Activated CD4-positive, alpha-beta T cell treated with anti-CD3 and anti-CD28 coated beads, Interleukin-2, amount 50 U/mL, for 24 hours (primary cell): ENCODE measurements at places on chromosomes 16 and 17.

GRCh38 chr17:5055543-5055942 is 20.3 kb upstream of the SLC52A1 start:
- DNase-seq, result no peak

DNA sequence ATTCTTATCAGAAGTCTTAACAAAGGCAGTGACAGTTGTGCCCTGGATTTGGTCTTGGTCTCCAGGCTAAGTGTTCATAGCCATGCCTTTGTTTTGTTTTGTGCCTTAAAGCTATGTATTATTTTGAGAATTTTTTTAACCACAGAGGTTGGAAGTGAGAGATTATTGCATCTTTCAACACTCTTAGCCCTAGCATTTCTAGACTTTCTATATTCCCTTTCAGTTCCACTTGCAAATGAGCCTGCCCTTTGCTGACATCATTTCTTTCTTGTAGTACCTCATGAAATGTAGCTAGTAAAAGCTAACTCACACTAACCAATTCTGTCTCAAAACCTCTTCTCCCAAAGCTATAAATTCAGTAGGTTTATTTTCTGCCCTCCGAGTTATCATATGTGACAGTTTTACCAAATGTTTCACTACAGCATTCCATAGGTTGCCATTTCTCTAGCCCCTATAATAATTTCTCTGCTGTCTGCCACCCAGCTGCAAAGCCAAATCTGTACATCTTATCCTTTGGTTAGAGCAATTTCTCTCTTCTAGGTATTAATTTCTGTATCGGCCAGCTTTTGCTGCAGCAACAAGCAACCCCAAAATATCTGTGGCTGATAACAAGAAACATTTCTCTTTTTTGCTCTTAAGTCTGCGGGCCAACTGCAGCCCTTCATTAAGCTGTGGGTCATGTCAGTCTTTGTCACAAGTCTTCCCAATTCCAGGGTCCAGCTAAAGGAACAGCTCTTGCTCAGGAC is 14.2 kb upstream of the CCL1 start:
- no peak for DNase-seq

DNA sequence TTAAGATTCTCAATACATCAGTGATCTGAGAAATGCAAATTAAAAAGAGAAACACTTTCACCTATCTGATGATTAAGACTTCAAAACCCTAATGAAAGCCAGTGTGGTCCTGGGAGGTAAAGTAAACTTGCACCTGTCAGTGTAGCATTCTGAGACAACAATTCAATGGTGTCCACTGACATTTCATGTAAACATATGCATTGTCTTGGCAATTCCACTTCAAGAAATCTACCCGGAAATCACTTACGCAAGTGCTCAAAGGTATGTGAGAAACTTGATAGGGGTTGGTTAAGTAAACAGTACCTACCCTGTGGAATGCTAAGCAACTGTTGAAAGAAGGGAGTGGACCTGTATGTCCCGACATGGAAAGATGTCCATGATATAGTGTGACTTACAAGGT is 2.1 kb downstream of the ST6GALNAC1 start:
- DNase-seq, result no peak

- no peak for DNase-seq
These were observed 9.7 kb upstream of the ANKS4B start for GRCh38 chr16:21223787-21224186.

GRCh38 chr16:15542261-15542660 is 100.7 kb downstream of the MARF1 start:
- no peak for DNase-seq

- DNase-seq, result no peak
These were observed 418.0 kb upstream of the PSMD7 start for GRCh38 chr16:73878611-73879010.

- DNase-seq, result no peak
These were observed 540.8 kb upstream of the HSBP1 start for GRCh38 chr16:83266848-83267553.

DNA sequence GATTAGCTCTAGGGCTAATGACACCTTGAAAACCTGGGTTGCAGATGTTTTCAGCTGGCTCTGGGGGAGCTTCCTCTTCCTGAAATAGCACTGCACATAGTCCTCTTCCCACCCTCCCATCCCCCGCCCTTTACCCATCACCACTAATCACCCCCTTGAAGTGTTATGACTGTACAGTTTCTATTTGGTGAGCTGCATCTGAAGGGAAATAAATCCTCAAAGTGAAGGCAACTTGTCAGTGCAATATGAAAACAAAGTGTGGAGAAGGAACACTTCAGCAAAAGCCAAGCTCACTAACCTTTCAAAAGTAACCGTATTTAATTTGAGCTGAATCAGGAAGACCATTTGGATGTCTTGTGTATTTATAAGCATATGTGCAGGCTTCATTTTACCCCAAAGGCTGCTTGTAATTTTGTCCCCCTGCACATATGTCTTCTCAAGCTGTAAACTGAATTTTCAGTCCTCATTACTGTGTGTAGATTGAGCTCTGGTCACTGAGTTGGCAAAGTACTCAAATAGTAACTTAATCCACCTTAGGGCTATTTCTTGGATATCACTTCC is 44.1 kb upstream of the CA10 start:
- no peak for DNase-seq

- no peak for DNase-seq
These were observed 1065.0 kb upstream of the RBFOX1 start for GRCh38 chr16:6267682-6268081.
